ENCODE measurements at places on chromosomes 5 and 9.

DNA sequence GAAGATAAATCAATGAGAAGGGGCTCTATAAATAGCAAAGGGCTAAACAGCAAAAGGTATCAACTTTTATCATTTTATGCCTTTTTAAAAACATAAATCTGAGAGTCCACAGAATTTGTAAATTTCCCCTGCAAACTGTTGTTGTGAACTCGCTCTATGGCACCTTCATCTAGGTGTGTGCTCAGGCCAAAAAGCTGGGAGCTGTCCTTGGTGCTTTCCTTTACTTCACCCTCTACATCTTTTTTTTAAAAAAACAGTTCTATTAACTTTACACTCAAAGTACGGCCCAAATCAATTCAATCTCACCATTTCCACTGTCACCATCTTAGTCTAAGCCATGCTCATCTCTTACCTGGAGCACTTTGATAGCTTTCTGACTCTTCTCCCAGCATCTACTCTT, 108.2 kb upstream of the GPR151 start:
- H3K27ac ChIP-seq = no peak overlapping the region
- no peak for DNase-seq
- H3K4me1 ChIP-seq = no peaks in the 10 kb centered on the region
- H3K36me3 ChIP-seq = no peaks in the 10 kb centered on the region
- H3K4me3 ChIP-seq = no peak overlapping the region

DNA sequence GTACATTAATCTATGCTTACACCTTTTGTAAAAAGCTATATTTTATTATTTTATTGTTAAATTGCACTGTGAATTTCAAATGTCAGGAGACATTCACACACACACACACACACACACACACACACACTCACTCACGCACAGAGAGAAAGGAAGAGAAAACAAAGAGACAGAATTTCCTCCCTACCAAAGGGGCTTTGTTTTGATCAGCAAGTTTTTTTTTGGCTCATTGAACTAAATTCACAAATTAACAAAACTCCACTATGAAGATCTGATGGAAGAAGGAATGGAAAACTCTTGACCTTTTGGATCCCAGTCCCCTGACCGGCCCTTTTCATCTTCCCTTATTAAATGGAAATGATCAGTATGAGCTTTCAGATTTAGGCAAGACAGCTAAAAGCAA, 161.2 kb downstream of the PDE4D start:
- no peak for DNase-seq
- H3K27ac ChIP-seq = no peak overlapping the region
- H3K4me3 ChIP-seq = no peak overlapping the region
- no peaks in the 10 kb centered on the region for H3K36me3 ChIP-seq
- H3K4me1 ChIP-seq = no peaks in the 10 kb centered on the region

DNA sequence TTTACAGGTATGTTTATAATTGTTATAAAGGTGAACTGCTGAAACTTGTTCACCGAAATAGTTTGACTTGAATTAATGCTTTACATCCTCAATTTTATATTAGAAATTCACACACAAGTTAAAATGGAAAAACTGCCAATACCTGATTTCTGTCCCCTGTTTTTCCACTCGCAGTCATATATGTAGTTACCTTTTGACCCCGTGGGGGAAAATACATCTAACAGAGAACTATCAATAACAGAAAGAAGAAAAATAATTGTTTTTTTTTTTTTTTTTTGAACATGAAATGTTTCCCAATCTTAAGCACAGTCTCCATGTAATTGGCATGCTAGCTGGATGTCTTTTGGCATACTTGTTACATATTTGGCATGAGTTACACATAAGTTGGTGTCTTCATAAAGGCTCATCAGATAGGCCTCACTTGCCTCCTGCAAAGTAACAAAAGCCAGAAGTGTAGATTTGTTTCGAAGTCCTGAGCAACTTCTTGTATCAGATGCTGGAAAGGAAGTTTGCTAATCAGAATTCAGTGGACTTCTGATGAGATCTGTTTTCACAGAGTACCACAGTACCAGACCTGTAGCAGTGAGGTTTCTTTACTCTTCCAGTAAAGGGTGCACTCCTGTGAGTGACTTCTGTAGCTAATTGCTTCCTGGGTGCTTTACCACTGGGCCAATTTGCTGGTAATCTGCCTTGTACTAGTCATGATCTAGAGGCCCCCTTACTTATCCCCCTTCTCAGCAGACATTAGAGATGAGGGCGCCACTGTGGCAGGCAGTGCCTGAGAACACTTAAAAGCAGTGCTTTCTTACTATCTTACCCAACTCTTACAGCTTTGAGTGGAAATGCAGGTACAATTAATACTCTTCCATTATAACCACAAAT, 36.2 kb upstream of the CXXC5 start:
- H3K27me3 ChIP-seq = no peaks in the 10 kb centered on the region
- no peaks in the 10 kb centered on the region for H3K36me3 ChIP-seq
- no peak for DNase-seq
- H3K4me3 ChIP-seq = no peak overlapping the region

GRCh38 chr5:179526978-179527377, 23.4 kb upstream of the RUFY1 start:
- no peak for DNase-seq
- H3K4me3 ChIP-seq = no peak overlapping the region
- no peak overlapping the region for H3K27ac ChIP-seq
- H3K36me3 ChIP-seq = no peaks in the 10 kb centered on the region

DNA sequence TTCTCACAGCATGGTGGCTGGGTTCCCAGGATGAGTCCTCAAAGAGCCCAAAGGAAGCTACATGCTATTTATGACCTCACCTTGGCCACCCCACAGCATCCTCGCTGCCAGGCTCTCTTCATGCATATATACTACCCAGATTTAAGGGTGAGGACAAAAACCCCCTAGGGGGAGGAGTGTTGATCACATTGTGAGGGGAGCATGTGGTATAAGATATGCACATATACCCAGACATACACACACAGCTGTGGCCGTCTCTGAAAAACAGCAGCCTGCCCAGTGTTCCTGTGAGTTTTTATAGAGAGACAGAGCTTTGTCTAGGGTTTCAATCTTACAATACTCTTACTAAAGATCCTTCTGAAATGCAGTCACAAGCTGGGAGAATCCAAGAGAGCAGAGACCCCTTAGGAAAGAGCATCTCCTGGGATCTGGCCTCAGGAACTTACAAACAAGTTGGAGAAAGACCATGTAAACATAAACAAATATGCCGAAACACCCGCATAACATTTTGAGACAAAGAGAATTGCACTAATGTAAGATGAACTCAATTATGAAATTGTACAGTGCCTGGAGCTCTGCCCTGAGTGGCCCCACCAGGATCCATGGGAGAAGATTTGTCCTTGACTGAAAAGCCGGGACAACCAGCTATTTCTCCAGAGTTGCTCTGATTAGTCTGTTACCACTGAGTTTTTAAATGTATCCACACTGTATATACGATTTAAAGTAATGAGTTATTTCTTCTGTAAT, 146.4 kb downstream of the GADD45G start:
- DNase-seq = no peak
- H3K27ac ChIP-seq = no peak overlapping the region
- no peaks in the 10 kb centered on the region for H3K36me3 ChIP-seq
- H3K4me3 ChIP-seq = no peak overlapping the region

- no peaks in the 10 kb centered on the region for H3K4me1 ChIP-seq
- H3K4me3 ChIP-seq = no peak overlapping the region
- H3K36me3 ChIP-seq = no peaks in the 10 kb centered on the region
- no peak for DNase-seq
- H3K27me3 ChIP-seq = no peaks in the 10 kb centered on the region
Observed at GRCh38 chr5:147863454-147864158, 14.9 kb upstream of the SCGB3A2 start.

DNA sequence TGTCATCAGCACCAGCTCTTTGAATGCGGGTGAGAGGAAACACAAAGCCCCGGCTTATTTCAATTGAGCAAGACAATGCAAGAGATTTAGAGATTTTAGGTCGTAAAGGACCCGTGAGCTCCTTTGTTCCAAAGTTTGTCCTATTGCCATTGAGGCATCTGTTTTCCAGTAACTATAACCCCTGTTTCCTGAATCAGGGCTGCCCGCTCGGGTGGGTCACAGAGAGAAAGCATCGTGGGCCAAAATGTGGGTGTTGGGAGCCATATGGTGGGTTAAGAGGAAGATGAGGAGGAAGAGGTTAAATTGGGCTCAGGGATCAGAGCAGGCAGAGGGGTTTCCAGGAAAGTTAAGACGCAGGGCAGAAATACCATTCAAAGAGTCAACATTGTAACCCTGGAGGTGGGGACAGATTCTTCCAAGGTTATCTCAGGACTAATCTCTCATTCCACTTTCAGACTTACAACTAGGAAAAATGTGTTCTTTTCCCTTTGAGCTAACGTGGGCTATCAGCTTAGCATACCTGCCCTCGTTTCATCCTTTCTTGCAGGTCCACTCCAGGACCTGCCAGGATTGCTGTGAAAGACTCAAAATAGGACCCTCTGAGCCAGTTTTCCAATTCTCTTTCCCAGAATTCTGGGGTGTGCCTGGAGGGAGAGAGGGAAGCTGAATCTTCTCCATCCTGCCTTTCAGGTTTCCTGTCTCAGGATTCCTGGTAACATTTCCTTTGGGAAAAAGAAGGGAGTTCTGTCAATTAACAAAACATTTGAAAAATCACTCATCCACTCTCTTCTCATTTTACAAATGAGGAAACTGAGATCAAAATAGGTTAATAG, 95.5 kb upstream of the TAF11L2 start:
- H3K4me1 ChIP-seq = peaks cover 16% of the 10 kb centered on the region
- H3K27me3 ChIP-seq = peaks cover 3% of the 10 kb centered on the region
- no peak for DNase-seq
- H3K4me3 ChIP-seq = no peak overlapping the region
- no peaks in the 10 kb centered on the region for H3K36me3 ChIP-seq
- no peak overlapping the region for H3K27ac ChIP-seq

- peaks cover 29% of the 10 kb centered on the region for H3K4me1 ChIP-seq
- no peak for DNase-seq
- H3K4me3 ChIP-seq = no peak overlapping the region
- no peaks in the 10 kb centered on the region for H3K27me3 ChIP-seq
Observed at GRCh38 chr5:150035139-150035895, 34.8 kb downstream of the HMGXB3 start.

GRCh38 chr9:77649109-77649812, 1.1 kb upstream of the GNA14 start:
- no peaks in the 10 kb centered on the region for H3K36me3 ChIP-seq
- H3K4me3 ChIP-seq = no peak overlapping the region
- H3K4me1 ChIP-seq = peaks cover 10% of the 10 kb centered on the region
- peak; percentile 18 for DNase-seq

GRCh38 chr9:9753266-9753665, 859.5 kb downstream of the PTPRD start:
- no peak for DNase-seq
- no peaks in the 10 kb centered on the region for H3K27me3 ChIP-seq
- H3K36me3 ChIP-seq = no peaks in the 10 kb centered on the region
- H3K4me3 ChIP-seq = no peak overlapping the region
- no peaks in the 10 kb centered on the region for H3K4me1 ChIP-seq
- H3K27ac ChIP-seq = no peak overlapping the region

DNA sequence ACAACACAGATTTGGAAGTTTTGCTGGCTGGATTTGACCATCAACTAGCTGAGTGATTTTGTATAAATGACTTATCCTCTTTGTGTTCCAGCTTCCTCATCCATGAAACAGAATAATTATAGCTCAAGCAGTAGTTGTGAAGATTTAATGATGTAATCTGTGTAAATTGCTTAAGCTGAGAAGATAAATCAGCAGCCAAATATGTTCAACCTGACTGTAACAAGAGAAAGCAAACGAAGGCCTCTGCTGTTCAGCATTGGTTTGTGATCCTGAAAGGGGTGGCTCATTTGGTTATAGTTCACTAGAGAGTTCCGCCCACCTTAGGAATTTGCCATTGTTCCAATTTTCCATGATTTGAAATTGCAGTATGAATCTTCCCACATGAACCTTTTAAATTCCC, 75.7 kb upstream of the CCDC112 start:
- H3K27ac ChIP-seq = no peak overlapping the region
- no peak overlapping the region for H3K4me3 ChIP-seq
- no peaks in the 10 kb centered on the region for H3K36me3 ChIP-seq
- H3K27me3 ChIP-seq = no peaks in the 10 kb centered on the region
- no peaks in the 10 kb centered on the region for H3K4me1 ChIP-seq
- peak; percentile 49 for DNase-seq
